ENCODE measurements at places on chromosomes 5 and 9.

- no peak for DNase-seq
Measured at GRCh38 chr5:152202321-152202720, 202.8 kb downstream of the NMUR2 start.

DNA sequence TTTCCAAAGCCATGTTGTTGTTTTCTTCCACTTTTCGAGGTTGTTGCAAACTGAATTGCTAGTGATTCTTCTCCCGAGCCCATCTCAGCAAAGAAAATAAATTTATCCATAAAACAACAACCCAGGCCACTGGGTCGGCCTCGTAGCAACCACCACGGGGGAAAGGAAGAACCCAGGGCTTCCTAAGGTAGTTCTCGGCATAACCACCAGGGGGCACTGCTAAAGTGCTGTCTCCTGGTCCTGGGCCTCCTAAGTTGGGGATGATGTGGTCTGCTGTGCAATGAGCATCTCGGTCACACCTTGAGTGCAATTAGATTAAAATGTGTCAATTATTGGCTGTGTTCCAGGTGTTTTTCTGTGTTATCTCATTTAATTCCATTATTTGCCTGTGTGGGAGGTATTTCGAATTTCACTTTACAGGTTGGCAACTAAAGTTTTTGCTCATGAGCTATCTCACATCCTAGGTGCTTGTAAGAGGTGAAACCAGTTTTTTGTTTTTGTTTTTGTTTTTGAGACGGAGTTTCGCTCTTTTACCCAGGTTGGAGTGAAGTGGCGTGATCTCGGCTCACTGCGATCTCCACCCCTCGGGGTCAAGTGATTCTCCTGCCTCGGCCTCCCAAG, 102.8 kb upstream of the DAP start:
- DNase-seq = peak; percentile 73

DNA sequence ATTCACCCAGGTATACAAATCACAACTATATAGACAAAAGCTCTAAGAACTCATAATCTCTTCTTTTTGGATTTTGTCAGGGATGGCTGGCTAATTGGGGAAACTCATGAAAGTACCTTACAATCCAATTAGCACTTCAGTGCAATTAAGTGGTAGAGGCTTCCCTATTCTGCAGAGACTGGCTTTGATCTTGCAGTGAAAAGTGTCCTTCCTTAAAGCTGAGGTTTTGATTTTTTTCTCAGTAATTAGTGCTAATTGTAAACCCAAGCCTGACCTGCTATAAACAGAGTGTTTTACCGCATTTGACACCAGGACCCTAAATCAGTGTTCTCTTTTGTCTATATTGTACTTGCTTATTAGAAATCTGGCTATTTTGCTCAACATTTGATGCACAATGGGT, 294.0 kb upstream of the EFNA5 start:
- DNase-seq = no peak

DNA sequence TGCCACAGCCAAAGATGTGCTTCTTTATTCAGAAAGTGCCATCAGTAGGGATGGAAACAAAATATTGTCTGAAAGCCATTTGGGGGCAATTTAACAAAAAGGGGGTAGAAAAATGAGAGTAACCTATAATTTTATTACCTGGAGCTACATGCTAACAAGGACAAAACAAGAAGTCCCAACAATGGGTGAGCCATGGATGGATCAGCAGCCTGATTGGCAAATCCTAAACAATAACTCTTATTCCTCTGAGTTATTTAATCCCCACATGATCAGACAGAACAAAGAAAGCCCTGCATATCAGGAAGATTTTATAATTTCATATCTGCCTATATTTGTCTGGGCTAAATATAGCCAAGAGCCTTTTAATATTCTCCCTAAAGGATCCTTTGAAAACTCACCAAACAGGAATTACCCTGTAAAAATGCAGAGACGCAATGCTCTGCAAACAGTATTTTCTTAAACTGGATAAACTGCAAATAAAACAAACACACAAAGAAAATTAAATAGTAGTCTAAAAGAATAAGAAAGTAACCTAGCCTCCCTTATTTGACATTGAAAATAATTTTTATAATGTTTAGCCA, 483.4 kb downstream of the ZNF608 start:
- DNase-seq = no peak
